Foreskin melanocyte (primary cell): ENCODE measurements at places on chromosomes 7 and 10.
A peak's percentile ranks its signal among the peaks of the same experiment; 100 is the strongest.

DNA sequence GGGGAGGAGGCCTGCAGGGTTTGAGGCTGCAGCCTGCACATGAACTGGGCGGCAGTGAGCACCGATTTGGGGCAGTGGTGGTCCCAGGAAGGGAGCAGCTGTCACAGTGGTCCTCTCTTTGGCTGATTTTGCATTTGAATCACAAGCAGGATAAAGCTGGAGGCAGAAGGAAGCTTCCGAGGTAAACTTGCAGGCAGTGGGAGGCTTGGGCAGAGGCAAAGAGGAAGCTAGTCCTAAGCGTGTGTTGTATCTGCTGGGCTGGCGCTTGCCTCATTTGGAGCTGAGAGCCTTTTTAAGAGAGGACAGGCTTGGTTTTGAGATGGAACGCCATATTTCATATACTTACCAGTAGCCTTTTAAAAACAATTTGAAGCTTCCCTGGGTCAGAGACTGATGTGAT lies 177.2 kb upstream of the PODXL start:
- no peak for DNase-seq

DNA sequence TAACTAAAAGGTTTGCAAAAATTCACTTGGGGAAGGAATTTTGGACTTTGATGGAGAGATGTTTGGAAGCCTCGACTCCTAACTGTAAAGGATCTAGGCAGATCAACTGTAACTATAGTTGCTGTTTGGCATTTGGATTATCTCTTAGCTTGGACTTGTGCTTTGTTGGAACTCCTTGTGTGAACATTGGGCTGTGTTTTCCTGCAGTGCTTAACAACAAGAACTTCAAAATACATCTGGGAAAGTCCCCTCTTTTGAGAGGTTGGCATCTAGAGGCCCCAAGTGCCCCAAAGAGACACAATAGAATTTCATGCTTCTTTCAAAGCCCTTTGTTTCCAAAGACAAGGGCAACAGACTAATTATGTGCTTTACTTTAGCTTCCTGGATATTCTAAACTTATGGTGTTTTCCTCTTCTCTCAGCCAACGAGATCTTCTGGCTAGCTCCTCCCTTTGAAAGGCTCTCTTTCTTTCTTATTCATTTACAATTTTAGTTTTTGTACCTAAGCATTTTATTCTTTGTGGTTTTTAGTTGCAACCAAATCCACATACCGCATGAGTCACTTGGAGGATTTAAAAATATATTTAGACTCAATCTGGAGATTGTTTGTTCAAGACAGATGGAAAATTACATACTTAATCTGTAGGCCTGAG lies 11.6 kb downstream of the ABCA13 start:
- peak; percentile 28 for DNase-seq

DNA sequence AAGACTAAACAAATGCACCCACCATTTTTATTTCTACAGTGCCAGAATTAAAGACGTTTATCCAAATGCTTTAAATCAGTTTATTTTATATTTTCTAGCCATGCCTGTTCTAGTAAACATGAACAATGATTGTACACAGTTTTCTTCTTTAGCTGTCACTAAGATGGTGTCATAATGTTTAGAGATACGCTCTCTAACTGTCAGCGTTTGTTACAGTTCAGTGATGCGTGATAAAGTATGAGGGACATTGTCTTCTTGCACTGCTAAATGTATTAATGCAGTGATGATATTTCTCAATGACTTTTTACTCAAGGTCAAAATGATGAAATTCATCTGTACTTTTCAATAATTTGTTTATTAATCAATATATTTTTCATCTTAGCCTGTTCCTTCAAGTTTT lies 513.6 kb downstream of the ATRNL1 start:
- DNase-seq, result no peak

GRCh38 chr10:42556931-42557330 lies 81.4 kb downstream of the ZNF33B start:
- no peak for DNase-seq

DNA sequence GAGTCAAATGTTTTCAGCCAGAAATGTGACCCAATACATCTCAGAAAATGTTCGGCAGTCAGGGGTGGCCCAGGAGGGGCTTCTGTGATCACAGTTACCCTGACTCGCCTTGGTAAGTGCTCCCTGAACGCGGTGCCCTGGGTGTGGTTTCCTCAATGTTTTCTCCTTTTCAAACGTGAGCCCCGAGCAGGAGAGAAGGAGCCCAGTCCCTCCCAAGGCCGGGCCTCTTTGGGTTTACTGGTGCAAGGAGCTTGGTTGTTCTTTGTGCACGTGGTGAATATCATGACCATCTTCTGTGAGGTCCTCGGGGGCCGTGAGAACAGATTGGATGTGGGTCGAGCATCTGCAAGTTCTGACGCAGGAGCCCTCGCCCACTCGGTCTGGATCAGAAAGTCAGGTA lies 55.8 kb upstream of the VIPR2 start:
- DNase-seq, result no peak

DNA sequence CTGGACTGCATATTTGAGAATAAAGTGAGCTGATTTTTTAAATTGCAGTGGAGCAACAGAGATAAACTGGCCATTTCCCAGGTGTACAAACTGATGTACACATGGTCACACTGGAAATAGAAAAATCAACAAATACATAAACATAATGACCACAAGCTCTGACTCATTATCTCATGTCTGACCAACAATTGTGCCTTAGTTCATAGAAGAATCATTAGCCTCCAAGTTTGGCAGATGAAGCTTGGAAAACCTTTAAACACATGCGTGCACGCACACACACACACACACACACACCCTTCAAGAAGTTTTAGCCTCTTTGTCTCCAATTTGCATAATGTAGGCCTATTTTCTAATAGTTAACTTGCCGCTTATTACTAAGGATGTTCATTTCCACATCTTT lies 308.9 kb upstream of the POM121L12 start:
- no peak for DNase-seq

DNA sequence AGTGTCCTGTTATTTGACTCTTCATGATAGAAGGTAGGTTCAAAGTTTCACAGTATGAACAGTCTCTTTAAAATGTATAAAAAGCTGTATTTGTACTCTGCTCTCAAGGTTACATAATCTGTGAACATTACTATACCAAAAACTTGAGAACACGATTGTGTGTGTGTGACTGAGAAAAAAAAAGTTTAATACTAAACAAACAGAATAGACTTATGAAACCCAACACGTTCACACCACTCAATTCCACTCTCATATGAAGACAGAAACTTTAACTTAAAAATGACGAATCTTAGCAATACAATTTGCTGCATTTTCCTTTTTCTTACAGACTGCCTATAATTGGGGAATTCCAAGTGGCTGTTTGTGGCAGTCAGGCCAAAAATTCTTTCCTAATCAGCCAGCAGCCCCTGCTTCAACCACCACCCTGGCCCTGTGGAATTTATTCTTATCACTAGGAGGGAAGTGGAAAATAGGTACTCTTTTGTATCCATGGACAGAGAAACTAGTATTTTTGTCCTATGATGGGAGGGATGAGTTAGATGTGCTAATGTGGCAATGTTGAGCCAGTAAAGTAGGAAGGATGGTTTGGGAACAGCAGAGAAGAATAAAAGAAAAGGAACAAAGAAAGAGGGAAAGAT lies 42.8 kb downstream of the MINDY3 start:
- no peak for DNase-seq

DNA sequence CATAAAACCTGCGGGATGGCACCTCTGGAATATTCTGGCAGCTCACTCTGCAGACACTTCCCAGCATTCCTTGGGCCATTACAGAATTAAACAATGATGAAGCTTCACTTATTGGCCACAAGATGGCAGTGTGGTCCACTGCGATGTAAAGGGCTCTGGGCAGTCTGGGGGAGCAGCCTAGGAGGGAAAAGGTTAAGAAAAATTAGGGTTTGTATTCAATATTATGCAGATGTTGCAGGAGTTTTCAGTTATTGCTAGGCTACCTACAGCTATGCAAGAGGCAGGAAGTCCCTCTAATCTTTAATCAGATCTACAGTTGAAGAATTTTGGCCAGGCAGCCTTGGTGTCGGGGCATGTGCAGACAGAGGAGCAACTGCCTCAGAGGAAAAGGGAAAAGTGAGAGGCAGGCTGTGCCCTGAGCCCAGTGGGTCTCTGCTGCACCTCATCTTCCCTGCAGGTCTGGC lies 233.2 kb upstream of the PRSS1 start:
- peak; percentile 28 for DNase-seq

- DNase-seq, result peak; percentile 62
Measured at GRCh38 chr7:25495342-25496250, 267.3 kb upstream of the NPVF start.

DNA sequence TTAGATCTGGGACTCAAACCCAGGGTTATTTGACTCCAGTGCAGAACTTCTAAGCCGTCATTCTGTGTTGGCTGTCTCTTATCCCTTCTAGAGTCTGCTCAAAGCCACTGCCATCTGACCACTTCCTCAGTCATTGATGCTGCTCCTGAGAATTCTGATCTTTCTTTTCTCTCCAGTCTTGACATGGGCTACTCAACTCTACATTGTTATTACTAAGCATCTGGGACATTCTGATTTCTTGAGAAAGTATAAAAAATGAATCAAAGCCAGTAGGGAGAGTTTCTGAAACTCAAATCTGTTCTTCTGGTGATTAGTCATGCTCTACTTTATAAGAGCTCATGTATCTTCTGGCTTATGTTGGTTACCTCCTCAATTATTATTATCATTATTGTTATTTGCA lies 48.7 kb downstream of the ANK3 start:
- no peak for DNase-seq

GRCh38 chr10:35211390-35211789 lies 84.7 kb downstream of the CREM start:
- DNase-seq, result no peak

GRCh38 chr7:155506854-155507337 lies 39.5 kb downstream of the CNPY1 start:
- no peak for DNase-seq

DNA sequence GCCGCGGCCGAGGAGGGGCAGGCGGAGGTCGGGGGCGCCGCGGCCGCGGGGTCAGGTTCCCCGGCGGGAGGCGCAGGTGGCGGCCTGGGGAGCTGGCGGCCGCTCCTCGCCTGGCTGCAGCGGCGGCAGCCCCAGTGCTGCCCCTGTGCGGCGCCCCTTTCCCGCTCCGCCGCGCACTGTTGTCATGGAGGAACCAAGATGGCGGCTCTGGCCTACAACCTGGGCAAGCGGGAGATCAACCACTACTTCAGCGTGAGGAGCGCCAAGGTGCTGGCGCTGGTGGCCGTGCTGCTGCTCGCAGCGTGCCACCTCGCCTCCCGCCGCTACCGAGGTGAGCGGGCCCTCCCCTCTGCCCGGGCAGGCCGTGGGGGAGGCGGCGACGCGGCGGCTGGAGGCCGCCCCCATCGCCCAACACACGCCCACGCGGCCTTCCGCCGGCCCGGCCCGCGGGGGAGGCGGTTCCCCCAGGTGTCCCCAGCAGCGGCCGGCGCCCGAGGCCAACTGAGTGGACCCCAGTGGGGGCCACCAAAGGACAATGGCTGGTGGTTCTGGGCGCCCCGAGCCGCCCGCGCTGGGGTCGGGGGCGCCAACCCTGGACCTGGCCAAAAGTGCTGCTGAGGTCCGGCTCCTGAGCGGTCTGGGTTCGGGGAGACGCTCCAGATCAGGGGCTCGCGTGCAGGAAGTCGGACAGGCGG lies 425 bp downstream of the CASD1 start:
- no peak for DNase-seq

DNA sequence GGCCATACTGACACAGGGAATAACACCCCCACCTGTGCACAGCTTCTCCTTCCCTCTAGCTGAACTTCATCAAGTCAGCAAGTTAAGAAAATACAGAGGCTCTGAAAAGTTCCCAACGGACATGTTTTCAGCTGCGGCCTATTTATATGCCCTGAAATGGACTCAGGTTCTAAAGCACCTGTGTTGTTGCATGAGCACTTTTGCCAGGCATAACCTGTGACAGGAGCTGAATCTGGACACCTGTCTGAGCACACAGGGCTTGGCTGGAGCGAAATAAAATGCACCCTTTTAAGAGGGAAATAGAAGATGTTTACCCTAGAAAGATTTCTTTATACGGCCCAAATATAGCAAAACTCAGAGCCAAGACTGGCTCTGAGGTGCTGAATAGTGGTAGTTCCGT lies 46.7 kb downstream of the COBL start:
- no peak for DNase-seq

DNA sequence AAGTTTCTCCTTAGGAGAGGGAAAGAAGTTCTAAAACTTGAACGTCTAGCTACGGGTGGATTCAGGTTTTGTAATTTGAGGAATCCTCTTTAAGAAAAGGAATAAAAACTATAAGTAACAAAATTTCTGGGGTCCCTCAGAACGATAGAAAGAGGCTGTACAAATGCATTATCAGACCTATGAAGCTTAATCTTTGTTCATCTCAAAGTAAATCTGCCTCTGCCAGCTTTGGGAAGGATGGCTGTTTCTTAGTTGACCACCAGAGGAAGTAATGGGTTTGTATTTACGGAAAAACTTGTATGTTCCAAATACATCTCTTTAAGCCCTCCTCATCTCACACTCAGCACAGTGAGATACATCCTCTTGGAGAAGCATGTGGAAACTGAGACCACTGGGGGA lies 864 bp downstream of the PSTK start:
- DNase-seq, result peak; percentile 59

GRCh38 chr7:78081888-78082287 lies 283.3 kb downstream of the PHTF2 start:
- no peak for DNase-seq

DNA sequence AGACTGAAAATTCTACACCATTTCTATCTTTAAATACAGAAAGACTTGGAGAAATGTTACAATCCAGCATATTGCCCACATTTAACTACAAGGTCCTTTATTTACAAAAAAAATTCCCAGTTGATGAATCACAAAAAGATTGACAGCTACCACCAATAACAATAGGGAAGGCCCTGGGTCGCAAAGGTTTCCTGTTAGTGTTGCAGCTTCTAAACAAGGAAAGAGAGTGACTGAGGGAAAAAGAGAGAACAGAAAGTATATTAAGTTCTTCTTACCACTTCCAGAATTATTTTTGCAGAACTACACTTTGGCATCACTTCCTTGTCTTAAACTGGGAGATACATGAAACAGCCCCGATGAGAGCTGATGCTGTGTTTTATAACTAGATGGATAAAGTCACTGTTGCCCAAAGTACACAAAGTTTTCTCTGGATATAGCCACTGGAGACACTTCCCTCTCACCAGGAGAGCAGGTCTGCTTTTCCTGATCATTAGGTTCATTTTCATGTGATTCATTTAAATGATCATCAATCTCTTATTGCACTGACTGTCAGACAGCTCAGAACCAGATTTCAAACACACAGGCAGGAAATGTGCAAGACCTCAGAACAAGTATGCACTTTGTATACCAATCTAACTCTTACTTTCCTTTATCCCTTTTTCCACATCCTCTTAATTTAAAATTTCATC lies 57.0 kb downstream of the SHTN1 start:
- DNase-seq, result peak; percentile 63

- peak; percentile 45 for DNase-seq
Measured at GRCh38 chr7:68321076-68321639, 1277.1 kb upstream of the AUTS2 start.

GRCh38 chr10:4719036-4719435 lies 107.0 kb upstream of the AKR1E2 start:
- no peak for DNase-seq

- no peak for DNase-seq
Measured at GRCh38 chr10:18664841-18665478, 5.7 kb downstream of the ARL5B start.

- DNase-seq, result no peak
Measured at GRCh38 chr7:2175091-2175490, 57.7 kb downstream of the MAD1L1 start.
